Muscle of leg (tissue), 16 donors: ENCODE measurements at places on chromosomes 6 and 20. TPM values are rescaled to one million over a fixed set of nuclear protein-coding genes. Genes with fewer than 3 reads are reported as not detected.

GRCh38 chr6:166597711-166598440 is 11.4 kb upstream of the RAMACL start:
- no peak for DNase-seq
- peaks cover 3% of the 10 kb centered on the region for H3K36me3 ChIP-seq
- no peak overlapping the region for H3K4me3 ChIP-seq

- H3K4me1 ChIP-seq = peaks cover 24% of the 10 kb centered on the region
- H3K27ac ChIP-seq = peak within 1 kb of the TSS; percentile 99
- H3K36me3 ChIP-seq = peaks cover 22% of the 10 kb centered on the region
- H3K27me3 ChIP-seq = no peaks in the 10 kb centered on the region
Observed at GRCh38 chr6:37169496-37170272, at the start of gene PIM1. PIM1 (plus strand) TSS chr6:37170152; CDS start chr6:37170576, 424 bp downstream.

Gene PTCHD4
- 0.98 TPM for total RNA-seq

- peaks cover 12% of the 10 kb centered on the region for H3K4me1 ChIP-seq
- H3K27me3 ChIP-seq = no peaks in the 10 kb centered on the region
- H3K27ac ChIP-seq = peak overlapping the region; percentile 60
- peaks cover 11% of the 10 kb centered on the region for H3K36me3 ChIP-seq
- no peak overlapping the region for H3K4me3 ChIP-seq
Observed at GRCh38 chr6:15473741-15474161, 189.1 kb downstream of the DTNBP1 start.

- peak overlapping the region; percentile 83 for H3K27ac ChIP-seq
- DNase-seq = no peak
- no peaks in the 10 kb centered on the region for H3K27me3 ChIP-seq
- peaks cover 12% of the 10 kb centered on the region for H3K4me1 ChIP-seq
- no peak overlapping the region for H3K4me3 ChIP-seq
- no peaks in the 10 kb centered on the region for H3K36me3 ChIP-seq
Observed at GRCh38 chr6:127392301-127392700, 48.9 kb upstream of the ECHDC1 start.

Gene RWDD2A
- 3.2 TPM for total RNA-seq

- H3K36me3 ChIP-seq = no peaks in the 10 kb centered on the region
- H3K27ac ChIP-seq = no peak overlapping the region
- DNase-seq = no peak
- H3K4me1 ChIP-seq = peaks cover 19% of the 10 kb centered on the region
- H3K4me3 ChIP-seq = no peak overlapping the region
Observed at GRCh38 chr20:60269573-60270162, 311.4 kb downstream of the CDH26 start.

GRCh38 chr20:63748934-63749270 is 9.3 kb downstream of the SLC2A4RG start:
- peaks cover 52% of the 10 kb centered on the region for H3K36me3 ChIP-seq
- H3K27ac ChIP-seq = no peak overlapping the region
- no peak for DNase-seq
- no peaks in the 10 kb centered on the region for H3K27me3 ChIP-seq

GRCh38 chr6:85460154-85460920 is 10.5 kb downstream of the NT5E start:
- DNase-seq = peak; percentile 40
- peak overlapping the region; percentile 89 for H3K27ac ChIP-seq
- no peaks in the 10 kb centered on the region for H3K27me3 ChIP-seq
- no peak overlapping the region for H3K4me3 ChIP-seq
- no peaks in the 10 kb centered on the region for H3K36me3 ChIP-seq
- peaks cover 47% of the 10 kb centered on the region for H3K4me1 ChIP-seq

GRCh38 chr6:10154251-10154650 is 260.6 kb downstream of the TFAP2A start:
- H3K27ac ChIP-seq = no peak overlapping the region
- DNase-seq = no peak
- no peaks in the 10 kb centered on the region for H3K36me3 ChIP-seq
- no peaks in the 10 kb centered on the region for H3K27me3 ChIP-seq
- H3K4me3 ChIP-seq = no peak overlapping the region
